ENCODE measurements at places on chromosomes 3 and 15.

- no peak for DNase-seq
Measured at GRCh38 chr3:6719999-6720398, 140.9 kb upstream of the GRM7 start.

GRCh38 chr3:124924741-124925140, 9.8 kb downstream of the MUC13 start:
- no peak for DNase-seq

GRCh38 chr15:60118146-60118545, 114.0 kb downstream of the FOXB1 start:
- peak; percentile 67 for DNase-seq

- DNase-seq, result peak; percentile 28
Measured at GRCh38 chr3:156463123-156463522, 91.8 kb downstream of the SSR3 start.

- no peak for DNase-seq
Measured at GRCh38 chr15:74179101-74179841, 5.8 kb downstream of the ISLR start.

GRCh38 chr3:72144773-72145505, 360.0 kb upstream of the PROK2 start:
- no peak for DNase-seq

GRCh38 chr15:27092390-27092789, 121.4 kb downstream of the GABRG3 start:
- DNase-seq, result no peak

GRCh38 chr3:194279701-194280360, 71.3 kb downstream of the CPN2 start:
- DNase-seq, result no peak

- DNase-seq, result no peak
Measured at GRCh38 chr15:83709241-83709640, 55.3 kb downstream of the ADAMTSL3 start.

DNA sequence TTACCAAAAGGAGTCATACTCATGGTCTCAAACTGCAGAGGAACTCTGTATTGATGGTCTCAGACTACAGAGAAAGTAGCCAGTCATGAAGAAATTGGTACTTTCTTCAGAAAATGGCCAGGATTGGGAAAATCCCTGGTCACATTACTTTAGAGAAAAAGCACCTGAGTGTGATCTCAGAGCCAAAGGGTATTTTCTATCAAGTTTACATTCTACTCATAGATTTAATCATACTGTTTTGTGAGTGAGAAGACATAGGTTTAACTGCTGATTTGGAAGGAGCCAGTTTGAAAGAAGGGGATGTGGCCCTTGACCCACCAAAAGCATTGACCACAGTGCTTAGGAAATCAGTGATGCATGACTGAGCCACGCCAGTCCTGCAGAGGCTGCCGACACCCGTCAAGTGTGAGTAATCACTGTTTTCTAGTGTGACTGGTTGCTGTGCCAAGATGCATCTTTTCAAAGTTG, 203.6 kb downstream of the AKAP13 start:
- no peak for DNase-seq

DNA sequence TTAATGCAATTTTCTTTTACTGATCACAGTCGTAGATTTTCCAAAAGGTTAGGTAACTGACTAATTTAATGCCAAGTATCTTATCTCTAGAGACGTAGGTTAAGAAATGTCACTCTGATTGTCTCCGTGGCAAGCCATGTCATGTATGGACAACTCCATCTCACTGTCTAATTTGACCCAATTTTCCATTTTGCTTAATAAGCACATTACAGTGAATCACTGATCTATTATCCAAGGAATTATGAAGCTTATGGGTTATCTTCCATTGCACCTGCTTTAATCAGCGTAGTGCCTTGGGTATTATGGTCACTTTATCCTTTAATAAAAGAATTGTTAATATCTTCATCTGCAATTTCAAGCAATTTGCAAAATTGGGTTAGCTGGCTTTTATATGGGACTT, 557.4 kb upstream of the ROBO2 start:
- no peak for DNase-seq
